GM19239 (cell line): ENCODE measurements at places on chromosomes 6 and 20.

GRCh38 chr6:169396554-169397163, 143.0 kb upstream of the THBS2 start:
- DNase-seq, result no peak

DNA sequence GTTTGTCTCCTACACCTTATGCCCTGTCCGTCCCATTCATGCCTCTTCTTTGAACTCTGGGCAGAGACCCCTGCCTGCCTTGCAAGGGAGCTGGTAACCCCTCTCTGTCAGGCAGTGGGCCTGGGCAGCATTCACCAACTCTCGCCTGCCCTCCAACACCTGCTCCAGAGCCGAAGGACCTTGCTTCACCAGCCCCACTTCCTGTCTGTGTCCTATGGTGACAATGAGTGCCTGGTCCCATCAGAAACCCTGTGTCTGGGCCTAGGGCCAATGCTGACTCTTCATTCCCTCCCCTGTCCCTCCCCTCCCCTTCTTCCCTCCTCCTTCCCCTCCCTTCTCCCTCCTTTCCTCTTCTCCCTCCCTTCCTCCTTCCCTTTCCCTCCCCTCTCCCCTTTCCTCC, 22.8 kb upstream of the PCMTD2 start:
- no peak for DNase-seq

DNA sequence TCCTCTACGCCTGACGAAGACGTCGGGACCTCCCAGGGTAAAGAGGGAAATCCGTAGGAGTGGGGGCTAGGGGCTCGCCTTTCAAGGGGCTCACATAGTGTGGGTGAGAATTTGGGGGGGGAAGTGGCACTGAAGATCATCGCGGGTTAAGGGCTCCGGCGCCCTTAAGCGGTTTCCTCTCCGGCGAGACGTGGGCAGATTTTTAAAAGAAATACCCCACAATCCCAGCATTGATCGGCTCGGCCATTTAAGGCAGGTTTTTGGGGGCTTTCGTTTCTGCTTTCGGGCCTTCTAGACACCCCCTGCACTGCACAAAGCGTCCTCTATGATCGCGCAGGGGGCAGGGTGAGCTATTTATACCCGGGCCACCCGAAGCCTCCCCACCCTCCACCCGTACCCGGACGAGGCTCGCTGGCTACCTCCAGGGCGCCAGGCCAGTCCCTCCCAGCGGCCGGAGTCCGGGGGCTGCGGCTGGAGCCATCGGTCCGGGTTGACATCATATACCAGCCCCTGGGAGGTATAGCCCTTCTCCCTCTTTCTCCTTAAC, 1.2 kb downstream of the NKX2-2 start:
- DNase-seq, result no peak

DNA sequence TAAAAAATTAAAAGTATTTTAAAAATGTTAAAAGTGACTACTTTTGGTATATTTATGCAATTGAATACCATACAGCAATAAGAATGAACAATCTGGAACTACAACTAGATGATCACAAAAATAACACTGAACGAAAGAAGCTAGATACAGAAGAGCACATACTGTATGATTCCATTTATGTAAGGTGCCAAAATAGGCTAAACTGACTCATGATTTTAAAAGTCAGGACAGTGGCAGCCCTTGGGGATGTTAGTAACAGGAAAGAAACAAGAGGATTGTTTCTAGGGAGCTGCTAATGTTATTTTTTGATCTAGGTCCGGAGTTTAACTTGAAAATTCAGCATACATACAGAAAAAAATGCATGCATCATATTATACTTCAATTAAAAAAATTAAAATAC, 42.3 kb downstream of the KIF13A start:
- no peak for DNase-seq

DNA sequence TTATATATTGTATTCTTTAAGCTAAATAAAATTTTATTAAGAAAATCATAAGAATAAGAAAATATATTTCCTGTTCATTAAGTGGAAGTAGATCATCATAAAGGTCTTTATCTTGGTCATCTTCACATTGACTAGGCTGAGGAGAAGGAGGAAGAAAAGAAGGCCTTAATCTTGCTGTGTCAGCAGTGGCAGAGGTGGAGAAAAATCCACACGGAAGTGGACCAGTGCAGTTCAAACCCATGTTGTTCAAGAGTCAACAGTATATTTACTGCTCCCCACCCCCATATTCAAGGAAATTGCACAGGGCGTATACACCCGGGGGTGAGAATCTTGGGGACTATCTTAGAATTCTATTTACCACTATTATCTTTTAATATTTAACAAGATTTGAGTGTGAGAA, 178.6 kb upstream of the SCGN start:
- DNase-seq, result no peak

DNA sequence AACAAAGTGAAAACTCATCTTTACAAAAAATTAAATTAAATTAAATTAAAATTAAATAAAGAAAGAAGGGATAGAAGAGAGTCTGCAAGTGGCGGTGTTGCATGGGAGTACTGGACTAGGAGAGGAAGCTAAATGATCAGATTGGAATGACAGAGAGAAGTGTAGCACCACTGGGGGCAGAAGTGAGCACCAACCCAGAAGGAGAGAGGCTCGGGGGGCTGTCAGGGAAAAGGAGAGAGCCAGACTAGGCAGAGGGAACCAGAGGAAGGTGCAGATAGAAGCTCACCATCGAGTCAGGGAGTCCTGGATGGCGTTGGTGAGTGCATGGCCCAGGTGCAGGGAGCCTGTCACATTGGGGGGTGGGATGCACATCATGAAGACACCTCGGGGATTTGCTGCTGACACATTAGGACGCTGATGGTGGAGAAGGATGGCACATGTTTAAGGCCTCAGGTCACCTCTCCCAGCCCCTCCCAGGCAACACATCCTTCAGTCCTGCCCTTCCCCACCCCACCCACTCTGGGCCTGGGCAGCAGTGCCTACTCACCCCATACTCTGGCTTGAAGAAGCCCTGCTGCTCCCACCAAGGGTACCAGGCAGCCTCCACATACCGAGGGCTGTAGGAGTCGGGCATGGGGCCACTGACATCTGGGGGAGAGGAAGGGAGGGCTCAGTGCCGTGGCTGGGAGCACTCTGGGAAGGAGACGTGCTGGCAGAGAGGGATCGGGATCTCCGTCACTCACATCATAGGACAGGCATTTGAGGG, 4.0 kb downstream of the VARS1 start:
- no peak for DNase-seq

GRCh38 chr20:43514648-43514999, 7.1 kb downstream of the L3MBTL1 start:
- DNase-seq, result no peak

- no peak for DNase-seq
Observed at GRCh38 chr6:85118652-85119235, 331.1 kb upstream of the NT5E start.

DNA sequence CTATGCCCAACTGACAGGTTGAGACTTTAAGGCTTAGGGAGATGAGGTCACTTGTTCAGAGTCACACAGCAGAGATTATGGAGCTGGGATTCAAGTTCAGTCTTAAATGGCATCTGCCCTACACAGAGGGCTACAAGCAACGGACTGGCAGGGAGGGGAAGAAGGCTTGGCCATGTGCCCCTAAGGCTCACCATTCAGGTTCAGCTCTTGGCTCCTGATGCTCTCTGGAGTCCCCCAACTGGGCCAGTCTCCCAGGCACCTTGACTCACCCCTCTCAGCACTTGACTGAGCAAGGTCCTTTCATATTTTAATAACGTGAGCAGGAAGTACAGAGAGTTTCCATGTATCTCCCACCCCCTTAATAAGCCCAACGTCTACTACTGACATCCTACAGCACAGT, 71.4 kb upstream of the MAFB start:
- DNase-seq, result no peak
